ENCODE measurements at places on chromosomes 7 and 10.

- DNase-seq = no peak
These were observed 46.3 kb upstream of the RNF216 start for GRCh38 chr7:5827755-5828154.

DNA sequence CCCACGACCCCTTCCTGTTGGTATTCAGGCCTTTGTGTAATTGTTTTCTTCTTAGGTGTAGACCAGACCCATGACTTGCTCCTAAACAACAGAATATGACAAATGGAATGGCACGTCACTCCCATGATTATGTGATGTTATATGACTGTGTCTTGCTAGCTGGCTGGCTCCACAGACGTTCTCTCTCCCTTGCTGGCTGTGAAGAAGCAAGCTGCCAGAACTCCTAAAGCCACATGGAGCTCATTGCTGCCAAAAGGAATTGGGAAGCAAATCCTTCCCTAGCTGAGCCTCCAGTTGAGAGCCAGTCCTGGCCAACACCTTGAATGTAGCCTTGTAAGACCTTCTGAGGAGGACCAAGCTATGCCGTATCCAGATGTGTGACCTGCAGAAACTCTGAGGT lies 74.2 kb downstream of the RAB18 start:
- DNase-seq = no peak

DNA sequence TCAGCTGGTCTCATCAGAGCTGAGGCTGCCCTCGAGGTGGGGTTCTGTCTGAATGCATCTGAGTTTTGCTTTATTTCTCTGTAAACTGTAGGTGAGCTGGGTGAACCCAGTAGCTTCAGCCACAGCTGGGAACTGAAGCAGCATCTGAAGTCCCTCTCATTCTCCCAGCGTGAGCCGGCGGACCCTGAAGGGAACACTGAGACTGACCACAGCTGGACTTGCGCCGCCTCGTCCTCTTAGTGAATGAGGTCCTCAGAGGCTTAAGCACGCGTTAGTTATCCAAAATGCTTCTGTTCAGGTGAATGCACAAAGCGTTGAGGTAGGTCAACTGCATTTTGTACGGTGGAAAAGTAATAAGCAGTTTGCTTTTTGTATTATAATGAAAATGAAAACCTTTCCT lies 76.6 kb downstream of the AMZ1 start:
- DNase-seq = no peak

GRCh38 chr10:132482090-132482800 lies 55.3 kb upstream of the INPP5A start:
- DNase-seq = no peak
